ENCODE measurements at places on chromosomes 4 and X. TPM values are rescaled to one million over a fixed set of nuclear protein-coding genes. Genes with fewer than 3 reads are reported as not detected.

DNA sequence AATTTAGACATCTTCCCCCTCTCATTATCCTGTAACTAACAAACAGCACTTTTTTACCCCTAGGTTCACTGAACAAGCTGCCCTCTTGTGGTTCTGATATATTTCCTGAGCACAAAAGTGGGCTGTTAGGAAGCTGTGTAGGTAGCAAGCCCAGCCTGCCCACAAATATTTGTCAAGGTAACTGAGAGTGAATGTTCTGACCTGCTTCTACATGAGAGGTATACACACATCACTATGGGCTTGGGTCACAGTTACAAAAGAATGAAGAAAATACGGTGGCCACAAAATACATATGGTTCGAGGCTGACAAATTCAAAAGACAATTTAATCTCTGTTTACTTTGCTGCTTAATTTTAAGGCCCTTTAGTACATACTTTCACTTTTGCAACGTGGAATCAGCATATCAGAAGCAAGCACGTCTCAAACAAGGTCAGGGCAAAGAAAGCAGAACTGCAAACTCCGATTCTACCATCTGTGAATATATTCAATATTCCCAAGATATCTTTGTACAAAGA lies 78.7 kb downstream of the RBM47 start:
- peak; percentile 46 for DNase-seq
- H3K27ac ChIP-seq, result peak overlapping the region; percentile 69
- no peaks in the 10 kb centered on the region for H3K36me3 ChIP-seq
- H3K27me3 ChIP-seq, result no peaks in the 10 kb centered on the region

GRCh38 chr4:41935652-41936021 lies 408 bp downstream of the TMEM33 start:
- peak overlapping the region; percentile 90 for H3K4me3 ChIP-seq
- H3K27ac ChIP-seq, result peak overlapping the region; percentile 85
- peaks cover 29% of the 10 kb centered on the region for H3K36me3 ChIP-seq

DNA sequence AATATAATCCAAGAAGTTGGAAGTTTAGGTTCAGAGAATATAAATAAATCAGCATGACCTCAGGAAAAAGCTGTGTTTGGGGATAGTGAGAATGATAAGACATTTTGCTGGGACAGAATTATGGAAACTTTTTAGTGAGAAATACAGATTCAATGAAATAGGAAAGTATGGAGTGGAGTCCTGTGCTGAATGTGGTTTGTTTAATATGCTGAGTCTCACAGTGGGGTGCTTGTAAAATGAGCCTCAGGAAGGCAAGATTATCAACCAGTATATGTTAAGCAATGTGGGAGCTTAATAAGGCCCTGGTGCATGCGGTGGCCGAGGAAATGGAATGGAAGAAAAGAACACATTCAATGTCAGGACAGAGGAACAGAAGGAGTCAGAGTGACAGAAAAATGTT lies 1554.7 kb upstream of the TENM3 start:
- no peak overlapping the region for H3K27ac ChIP-seq
- no peak overlapping the region for H3K4me3 ChIP-seq
- H3K36me3 ChIP-seq, result no peaks in the 10 kb centered on the region
- no peaks in the 10 kb centered on the region for H3K27me3 ChIP-seq
- no peak for DNase-seq

DNA sequence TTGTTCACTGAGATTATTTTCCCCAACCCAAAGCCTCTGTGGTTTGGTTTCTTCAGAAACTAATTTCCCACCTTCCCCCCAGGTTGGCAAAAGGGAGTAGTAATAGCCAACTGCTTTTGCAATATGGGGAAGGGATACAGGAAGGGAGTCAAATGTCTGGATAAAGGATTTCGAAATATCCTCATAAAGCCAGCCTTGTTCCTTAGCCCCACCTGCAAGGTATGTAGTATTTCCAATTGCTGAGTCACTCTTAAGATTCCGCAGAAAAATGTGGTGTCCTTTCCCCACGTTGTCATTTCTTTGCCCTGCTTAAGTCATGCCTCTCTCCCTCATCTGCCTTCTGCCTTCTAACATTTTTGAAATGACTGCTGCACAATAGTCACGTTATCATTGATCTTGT lies 138.8 kb upstream of the DCAF8L1 start:
- no peaks in the 10 kb centered on the region for H3K27me3 ChIP-seq
- H3K36me3 ChIP-seq, result no peaks in the 10 kb centered on the region
- H3K27ac ChIP-seq, result no peak overlapping the region
- H3K4me3 ChIP-seq, result no peak overlapping the region
- DNase-seq, result no peak
- H3K4me1 ChIP-seq, result no peaks in the 10 kb centered on the region

DNA sequence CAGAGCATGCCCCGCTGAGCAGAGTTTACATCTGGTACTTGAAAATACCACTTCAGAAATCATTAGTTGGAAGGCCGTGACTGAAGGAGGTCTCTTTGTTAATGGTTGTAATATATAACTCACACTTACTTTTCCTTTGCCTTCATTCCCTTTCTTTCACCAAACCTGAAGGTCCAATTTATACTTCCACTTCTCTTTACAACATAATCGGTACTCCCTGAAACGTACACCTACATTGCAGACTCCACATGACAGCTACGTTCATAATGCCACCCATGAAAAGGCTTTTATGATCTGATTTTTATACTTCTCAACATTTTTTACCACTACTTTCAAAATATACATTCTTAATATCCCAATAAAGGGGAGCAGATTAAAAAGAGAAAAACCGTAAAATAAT lies 298.7 kb downstream of the C4orf33 start:
- no peaks in the 10 kb centered on the region for H3K36me3 ChIP-seq
- DNase-seq, result no peak
- H3K27me3 ChIP-seq, result no peaks in the 10 kb centered on the region
- H3K4me1 ChIP-seq, result no peaks in the 10 kb centered on the region
- no peak overlapping the region for H3K4me3 ChIP-seq
- H3K27ac ChIP-seq, result no peak overlapping the region

DNA sequence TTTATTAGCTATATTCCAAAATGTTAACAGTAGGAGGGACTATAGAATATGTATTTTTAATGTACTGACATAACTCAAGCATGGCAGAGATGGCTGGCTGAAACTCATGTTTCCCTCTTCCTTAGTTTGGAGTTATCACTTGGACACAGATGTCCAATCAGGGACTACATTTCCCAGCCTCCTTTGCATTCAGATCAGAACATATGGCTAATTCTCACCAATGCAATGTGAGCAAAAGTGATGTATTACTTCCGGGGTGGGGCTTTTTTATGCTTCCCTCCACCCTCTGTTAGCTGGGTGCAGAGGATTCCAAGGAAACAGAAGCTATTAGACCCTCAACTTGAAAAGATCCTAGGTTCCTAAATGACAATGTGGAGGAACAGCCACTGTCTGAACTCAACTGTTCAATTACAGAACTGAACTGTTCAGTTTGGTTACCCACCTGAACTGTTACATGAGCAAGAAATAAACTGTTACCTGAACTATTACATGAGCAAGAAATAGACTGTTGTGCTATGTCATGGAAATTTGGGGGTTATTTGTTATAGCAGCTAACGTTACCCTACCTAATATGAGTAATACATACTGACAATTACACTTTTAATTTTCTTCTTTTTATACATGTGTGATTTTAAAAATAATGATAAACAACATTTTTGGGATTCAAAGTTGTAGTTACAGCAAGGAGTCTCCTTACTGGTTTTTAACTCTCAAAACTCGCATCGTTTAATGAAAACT lies 29.6 kb upstream of the ERVMER34-1 start:
- H3K27me3 ChIP-seq, result peaks cover 5% of the 10 kb centered on the region
- H3K4me1 ChIP-seq, result no peaks in the 10 kb centered on the region
- H3K36me3 ChIP-seq, result no peaks in the 10 kb centered on the region
- H3K4me3 ChIP-seq, result no peak overlapping the region

GRCh38 chr4:32631831-32632230 lies 1911.7 kb downstream of the PCDH7 start:
- no peaks in the 10 kb centered on the region for H3K36me3 ChIP-seq
- no peaks in the 10 kb centered on the region for H3K4me1 ChIP-seq
- no peak overlapping the region for H3K4me3 ChIP-seq
- no peak overlapping the region for H3K27ac ChIP-seq
- no peak for DNase-seq

- no peak for DNase-seq
- H3K36me3 ChIP-seq, result no peaks in the 10 kb centered on the region
- H3K4me1 ChIP-seq, result no peaks in the 10 kb centered on the region
- H3K27me3 ChIP-seq, result no peaks in the 10 kb centered on the region
Measured at GRCh38 chr4:7244751-7245320, 52.5 kb downstream of the SORCS2 start.

GRCh38 chr4:143586080-143586479 lies 72.6 kb downstream of the SMARCA5 start:
- H3K4me3 ChIP-seq, result no peak overlapping the region
- DNase-seq, result no peak
- peaks cover 3% of the 10 kb centered on the region for H3K36me3 ChIP-seq
- no peak overlapping the region for H3K27ac ChIP-seq
- no peaks in the 10 kb centered on the region for H3K27me3 ChIP-seq

The TNMD gene
- total RNA-seq, result not detected

The MTNR1A gene
- not detected for total RNA-seq

The MAGED4B gene
- total RNA-seq, result 0.82 TPM

The ZNF711 gene
- 0.26 TPM for total RNA-seq
